SK-N-DZ (cell line): ENCODE measurements at places on chromosomes 2 and 18.

GRCh38 chr2:73283545-73284295, 558 bp downstream of the FBXO41 start:
- DNase-seq, result peak; percentile 40

- DNase-seq, result no peak
These were observed 93.8 kb downstream of the COLEC12 start for GRCh38 chr18:406677-407076.

- peak; percentile 46 for DNase-seq
These were observed 56.6 kb upstream of the CYP26B1 start for GRCh38 chr2:72204156-72204785.

DNA sequence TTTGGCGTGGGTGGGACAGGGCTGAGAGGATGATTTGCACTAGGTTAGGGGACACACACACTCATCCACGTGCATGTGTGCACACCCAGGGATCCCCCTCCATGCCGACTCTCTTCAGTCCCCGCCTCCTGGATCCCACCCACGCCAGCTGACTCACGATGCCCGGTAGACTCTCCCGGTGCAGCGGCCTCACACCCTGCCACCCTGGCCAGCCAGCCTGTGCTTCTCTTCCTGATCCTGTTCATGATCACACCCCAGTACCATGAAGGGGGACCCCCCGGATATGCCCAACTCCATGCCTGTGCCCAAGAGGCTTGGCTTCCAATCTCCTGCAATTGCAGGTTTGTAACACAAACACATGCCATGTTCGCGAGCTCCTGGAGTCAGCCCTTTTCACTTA, 157.8 kb upstream of the HDAC4 start:
- DNase-seq, result no peak

- no peak for DNase-seq
These were observed 17.1 kb upstream of the MCM6 start for GRCh38 chr2:135893374-135893794.

- no peak for DNase-seq
These were observed 391.1 kb downstream of the DCC start for GRCh38 chr18:52730972-52731619.

DNA sequence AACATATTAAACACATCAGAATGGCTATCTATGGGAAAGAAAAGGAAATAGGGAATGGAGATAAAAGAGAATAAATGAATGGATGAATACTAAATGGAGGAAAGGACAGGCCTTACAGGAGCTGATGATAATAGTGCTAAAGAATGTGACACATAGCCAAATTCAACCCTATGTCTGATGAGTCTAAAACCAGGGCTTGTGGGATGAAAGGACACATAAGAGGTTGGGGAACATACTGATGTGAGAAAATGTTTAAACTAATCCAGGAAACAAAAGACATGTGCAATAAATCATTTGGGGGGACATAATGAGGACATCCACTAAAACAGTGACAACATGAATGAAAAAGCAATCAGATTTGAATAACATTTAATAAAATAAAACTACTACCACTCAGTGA, 120.0 kb downstream of the DYM start:
- DNase-seq, result no peak
